NB4 (cell line): ENCODE measurements at places on chromosomes 2 and 18.

GRCh38 chr2:71001592-71001927 is 6.9 kb upstream of the TEX261 start:
- DNase-seq = no peak

DNA sequence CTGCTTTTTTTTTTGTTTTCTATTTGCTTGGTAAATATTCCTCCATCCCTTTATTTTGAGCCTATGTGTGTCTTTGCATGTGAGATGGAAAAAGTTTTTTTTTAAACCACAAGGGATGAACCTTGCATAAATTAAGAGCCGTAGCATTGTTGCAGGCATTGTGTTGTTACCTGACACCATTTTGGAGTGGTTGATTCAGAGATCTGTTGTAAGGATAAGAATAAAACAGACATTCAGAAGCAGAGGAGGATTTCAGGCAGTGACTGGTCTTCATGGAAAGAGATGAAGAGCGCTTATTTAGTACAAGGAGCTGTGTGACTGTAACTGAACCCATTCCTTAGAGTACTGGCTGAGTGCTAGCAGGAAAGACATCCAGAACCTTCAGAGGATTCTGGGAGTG is 101.2 kb downstream of the LTBP1 start:
- DNase-seq = no peak

- DNase-seq = peak; percentile 63
These were observed 50.3 kb upstream of the ST3GAL5 start for GRCh38 chr2:85939131-85939530.

DNA sequence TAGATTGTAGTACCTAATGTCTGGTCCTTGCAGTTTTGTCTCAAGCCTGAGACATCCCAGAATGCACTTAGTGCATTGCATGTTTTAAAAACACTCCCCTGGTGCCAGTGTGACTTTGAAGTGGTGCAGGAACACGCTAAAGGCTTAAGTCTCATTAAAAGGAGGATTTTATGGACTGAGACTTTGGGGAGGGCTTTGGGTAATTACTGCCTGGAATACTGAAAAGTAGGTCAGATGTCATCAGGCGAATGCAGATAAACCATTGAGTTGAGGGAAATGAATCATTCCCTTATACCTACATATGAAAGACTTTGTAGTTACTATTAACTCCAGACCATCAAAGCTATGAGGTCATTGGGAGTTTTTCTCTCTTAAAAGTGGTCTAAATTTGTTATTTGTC is 3.0 kb upstream of the OSBPL1A start:
- DNase-seq = no peak

DNA sequence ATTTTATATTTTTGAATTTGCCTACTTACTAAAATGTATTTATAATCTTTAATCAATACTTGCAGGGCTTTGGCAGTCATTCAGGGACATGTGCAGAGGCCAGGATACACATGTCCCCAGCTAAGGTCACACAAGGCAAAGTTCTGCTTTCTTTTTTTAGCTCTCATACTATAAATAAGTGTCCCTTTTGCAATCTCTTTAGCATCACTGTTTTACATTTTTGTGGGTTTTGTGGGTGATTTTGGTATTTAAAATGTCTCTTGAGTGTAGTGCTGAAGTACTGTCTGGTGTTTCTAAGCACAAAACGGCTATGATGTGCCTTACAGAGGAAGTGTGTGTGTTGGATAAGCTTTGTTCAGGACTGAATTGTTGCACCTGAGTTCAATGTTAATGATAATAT is 309.0 kb upstream of the GULP1 start:
- peak; percentile 88 for DNase-seq

DNA sequence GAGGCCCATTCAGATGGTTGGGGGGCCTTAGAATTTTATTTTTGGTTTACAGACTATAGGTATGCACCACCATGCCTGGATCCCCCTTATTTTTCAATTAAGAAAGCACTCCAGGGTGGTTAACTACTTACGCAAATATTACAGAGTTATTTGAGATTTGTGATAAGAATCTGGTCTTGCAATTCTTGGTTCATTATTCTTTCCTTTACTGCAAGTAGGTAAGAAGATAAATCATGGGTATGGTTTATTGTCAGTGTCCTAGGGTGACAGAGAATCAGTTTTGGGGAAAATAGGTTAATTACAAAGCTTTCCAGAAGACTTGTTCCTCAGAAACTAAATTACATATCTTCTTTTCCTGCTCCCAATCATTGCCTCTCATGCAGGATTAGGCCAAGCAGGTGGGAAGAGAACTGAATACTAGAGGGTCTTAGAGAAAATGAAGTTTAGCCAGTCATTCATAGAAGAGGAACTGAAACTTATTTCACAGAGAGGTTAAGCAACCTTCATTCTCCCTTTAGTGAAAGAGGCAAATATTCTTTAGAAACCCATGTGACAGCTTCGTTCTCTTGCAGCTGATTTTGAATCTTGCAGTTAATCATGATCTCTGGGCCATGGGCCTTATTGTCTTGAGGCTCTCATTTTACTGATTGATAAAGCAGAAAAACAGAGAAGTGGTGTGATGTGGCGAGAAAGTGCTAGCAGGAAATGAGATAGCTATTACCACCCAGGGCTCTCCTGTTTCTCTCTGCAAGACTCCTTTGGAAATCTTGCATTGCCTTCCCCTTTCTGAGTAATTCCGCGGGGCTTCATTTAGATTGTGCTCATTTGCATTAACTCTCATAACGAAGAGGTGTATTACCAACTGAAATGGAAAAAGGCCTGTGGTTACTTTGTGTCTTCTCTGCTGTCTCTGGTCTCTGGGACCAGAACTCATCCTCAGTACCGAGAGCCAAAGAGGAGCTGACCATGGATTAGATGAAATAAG is 44.8 kb upstream of the ARHGAP25 start:
- DNase-seq = peak; percentile 90

GRCh38 chr18:63681449-63682340 is 20.0 kb upstream of the SERPINB3 start:
- DNase-seq = no peak

GRCh38 chr18:80253871-80254492 is 6.7 kb upstream of the PARD6G start:
- no peak for DNase-seq

GRCh38 chr2:175350105-175350504 is 168.6 kb upstream of the ATP5MC3 start:
- DNase-seq = no peak

DNA sequence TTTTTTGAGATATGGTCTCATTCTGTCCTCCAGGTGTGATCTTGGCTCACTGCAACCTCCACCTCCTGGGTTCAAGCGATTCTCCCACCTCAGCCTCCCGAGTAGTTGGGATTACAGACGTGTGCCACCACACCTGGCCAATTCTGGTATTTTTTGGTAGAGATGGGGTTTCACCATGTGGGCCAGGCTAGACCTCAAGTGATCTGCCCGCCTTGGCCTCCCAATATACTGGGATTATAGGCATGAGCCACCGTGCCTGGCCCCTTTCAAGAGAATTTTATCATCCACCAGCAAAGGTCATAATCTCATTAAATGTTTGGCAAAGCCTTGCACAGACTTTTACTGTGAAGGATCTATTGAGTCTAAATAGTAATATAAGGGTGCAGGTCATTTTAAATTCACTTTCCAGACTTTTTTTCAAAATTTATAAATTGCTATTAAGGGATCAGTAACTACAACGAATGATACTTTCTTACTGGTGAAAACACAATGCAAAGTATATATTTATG is 2.5 kb downstream of the HADHA start:
- peak; percentile 15 for DNase-seq

DNA sequence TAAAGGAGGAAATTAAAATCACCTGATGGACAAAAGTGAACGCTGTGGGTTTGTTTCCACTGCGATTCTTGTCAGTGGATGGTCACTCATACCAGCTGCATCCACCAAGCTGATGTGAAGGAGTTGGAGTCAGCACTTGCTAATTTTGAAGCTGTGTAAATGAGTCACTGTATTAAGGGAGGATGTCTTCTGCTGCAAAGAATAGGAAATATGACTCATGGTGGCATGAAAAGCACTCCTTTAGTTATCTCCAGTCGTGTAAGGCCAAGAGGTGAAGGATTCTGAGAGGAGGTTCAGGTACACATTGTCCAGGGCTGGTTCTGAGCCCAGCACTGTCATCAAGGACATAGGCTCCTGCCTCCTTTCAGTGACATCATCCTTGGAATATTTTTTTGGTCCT is 71.7 kb upstream of the SKOR2 start:
- DNase-seq = peak; percentile 24

DNA sequence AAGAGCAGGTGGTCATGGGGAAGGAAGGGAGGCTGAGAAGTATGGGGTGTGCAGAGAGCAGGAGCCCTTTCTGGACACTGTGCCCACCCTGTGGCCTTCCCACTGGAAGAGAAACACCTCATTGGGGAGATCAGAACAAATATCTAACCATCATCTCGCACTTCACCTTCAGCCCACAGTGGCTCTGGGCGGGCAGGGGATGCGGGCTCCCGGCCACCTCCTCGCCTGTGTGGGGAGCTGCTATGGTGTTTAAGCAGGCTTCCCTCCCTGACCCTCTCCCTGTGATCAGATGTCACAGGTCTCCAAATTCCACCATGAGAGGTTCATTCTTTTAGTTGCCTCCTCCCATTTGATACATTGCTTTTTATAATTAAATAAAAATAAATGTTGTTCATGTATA is 5.0 kb downstream of the FBLN7 start:
- no peak for DNase-seq
